ENCODE measurements at places on chromosomes 16 and 17.
A peak's percentile ranks its signal among the peaks of the same experiment; 100 is the strongest.

GRCh38 chr16:20042848-20043247, 30.8 kb downstream of the GPR139 start:
- no peak for DNase-seq

DNA sequence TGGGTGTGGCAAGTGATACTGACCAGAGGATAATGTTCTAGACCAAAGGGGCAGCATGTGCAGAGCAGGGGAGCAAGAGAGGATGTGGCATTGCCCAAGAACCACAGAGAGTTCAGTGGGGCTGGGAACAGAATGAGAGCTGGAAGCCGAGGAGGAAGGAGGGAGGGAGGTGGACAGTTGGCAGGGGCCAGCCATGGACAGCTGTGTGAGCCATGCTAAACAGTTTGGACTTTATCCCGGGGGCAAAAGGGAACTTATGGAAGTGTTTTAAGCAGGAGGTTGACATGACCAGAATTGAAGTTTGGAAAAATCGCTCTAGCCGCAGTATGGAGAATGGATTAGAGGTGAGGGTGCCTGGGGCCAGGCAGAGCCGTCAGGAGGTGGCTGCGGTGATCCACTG, 29.4 kb upstream of the TMEM132E start:
- DNase-seq, result no peak

DNA sequence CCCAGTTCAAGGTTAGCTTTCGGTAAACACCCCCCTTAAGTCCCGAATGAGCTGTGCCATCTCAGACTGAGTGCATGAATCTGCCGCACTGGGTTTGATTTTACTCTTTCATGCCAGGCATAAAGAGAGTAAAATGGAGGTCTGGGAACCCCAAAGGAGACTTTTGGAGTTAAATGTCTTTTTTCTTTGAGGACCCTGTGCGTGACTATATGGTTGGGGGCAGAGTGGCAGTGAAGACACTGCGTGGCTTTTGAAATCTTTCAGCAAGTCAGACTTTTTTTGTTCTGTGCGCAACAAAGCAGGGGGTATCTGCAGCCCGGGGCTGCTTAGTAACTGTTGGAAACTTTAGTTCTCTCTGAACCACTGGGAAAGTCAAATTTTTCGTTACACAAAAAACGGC, 392.9 kb upstream of the SALL1 start:
- DNase-seq, result no peak

GRCh38 chr16:50425648-50426047, 56.9 kb upstream of the BRD7 start:
- DNase-seq, result no peak

DNA sequence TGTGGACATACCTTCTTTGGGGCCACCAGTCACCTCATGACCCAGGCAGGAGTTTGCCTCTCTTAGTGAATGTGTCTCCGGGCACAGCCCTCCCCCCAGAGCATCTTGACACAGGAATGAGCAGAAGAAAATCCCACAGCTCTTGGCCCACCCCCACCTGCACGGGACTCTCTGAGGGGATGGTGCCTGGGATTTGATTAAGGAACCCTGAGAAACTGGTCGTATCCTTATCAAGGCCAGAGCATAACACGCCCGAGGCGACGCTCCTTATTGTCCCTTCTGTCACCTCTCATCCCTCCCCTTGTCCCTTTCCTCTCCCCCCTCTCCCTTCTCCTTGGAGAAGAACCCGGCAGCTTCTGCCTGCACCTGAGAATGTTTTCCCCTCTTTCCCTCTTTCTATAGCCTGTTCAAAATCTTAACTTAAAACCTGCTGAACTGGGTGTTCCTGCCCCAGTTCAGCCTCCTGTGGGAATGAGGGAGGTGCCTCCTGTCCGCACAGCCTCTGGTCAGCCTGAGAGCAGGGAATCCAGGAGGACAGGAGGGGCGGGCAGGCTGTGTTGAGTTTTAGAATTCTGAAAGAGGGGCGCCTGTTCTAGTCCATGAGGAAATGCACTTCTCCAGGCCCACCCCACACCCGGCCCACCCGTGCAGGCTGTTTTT, 140.7 kb upstream of the PLCG2 start:
- no peak for DNase-seq

DNA sequence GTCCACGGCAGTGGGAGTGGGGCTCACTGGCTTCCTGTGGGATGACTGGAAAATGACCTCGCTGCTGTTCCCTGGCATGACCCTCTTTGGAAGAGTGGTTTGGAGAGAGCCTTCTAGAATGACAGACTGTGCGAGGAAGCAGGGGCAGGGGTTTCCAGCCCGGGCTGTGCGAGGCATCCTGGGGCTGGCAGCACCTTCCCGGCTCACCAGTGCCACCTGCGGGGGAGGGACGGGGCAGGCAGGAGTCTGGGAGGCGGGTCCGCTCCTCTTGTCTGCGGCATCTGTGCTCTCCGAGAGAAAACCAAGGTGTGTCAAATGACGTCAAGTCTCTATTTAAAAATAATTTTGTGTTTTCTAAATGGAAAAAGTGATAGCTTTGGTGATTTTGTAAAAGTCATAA, 7.8 kb upstream of the RNF213 start:
- DNase-seq, result peak; percentile 70

GRCh38 chr17:10127819-10128425, 70.5 kb downstream of the GAS7 start:
- DNase-seq, result no peak

DNA sequence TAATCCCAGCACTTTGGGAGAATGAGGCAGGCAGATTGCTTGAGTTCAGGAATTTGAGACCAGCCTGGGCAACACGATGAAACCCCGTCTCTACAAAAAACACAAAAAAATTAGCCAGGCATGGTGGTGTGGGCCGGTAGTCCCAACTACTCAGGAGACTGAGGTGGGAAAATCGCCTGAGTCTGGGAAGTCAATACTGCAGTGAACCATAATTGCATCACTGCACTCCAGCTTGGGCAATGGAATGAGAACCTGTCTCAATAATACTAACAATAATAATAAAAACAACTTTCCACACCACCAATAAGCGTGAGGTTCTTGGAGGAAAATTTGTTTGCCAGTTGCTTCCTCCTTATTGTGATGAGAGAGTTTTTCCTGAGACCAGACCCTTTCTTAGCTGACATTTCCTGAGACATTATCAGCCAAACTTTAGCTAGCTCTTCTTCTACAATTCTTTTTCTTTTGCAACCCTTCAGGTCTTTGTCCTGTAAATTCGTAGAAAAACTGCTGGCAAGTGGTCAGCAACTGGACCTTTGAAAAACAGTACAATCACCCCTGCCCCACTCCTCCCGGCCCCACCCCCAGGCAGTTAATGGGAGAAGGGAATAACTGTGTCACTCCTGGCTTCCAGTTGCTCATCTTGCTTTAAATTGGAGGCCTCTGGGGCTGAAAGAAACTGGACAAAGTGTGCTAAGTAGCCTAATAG, 3.5 kb upstream of the EZH1 start:
- no peak for DNase-seq

DNA sequence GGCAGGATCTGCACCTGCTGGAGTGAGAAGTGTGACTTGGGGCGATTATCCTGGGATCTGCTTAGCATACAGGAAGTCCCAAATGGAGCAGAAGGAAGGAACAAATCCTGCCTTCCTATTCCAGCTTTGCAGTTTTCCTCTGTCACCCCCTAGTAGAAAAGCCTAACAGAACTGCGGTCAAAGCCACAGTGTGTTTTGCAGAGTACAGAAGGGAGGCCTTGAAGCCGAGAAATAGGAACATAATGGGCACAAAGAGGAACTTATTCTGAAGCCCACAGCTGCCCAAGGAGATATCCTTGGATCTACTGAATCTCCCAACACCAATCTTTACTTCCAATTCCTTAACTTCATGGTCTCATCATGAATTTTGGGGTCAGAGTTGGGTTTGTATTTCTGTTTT, 8.5 kb downstream of the KRTAP1-5 start:
- no peak for DNase-seq

- no peak for DNase-seq
These were observed 13.9 kb downstream of the RECQL5 start for GRCh38 chr17:75652934-75653549.

- peak; percentile 8 for DNase-seq
These were observed 2.4 kb downstream of the SERPINF1 start for GRCh38 chr17:1764284-1764683.

GRCh38 chr16:28990375-28991040, 5.7 kb downstream of the LAT start:
- DNase-seq, result peak; percentile 40

- no peak for DNase-seq
These were observed 4.3 kb upstream of the KRTAP3-1 start for GRCh38 chr17:41013181-41013580.

DNA sequence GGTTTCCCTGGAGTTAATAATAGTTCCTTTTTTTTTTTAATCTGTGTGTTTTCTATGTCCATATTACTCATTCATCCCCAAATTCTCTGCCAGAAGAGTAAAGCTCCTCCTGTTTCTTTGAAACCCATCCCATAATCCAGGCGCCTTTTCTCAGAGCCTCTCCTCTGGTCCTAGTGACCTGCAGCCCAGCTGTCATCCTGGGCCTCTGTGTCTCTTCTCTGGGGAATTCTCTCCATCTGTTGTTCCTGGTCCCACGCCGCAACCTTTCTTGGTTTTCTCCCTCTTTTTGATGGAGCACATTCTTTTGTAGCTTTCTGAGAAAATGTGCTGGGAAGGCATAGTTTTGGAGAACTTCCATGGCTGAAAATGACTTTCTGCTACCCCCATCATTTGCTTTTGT, 10.2 kb downstream of the KATNB1 start:
- no peak for DNase-seq

GRCh38 chr17:44309472-44309871, 1.1 kb downstream of the RUNDC3A start:
- no peak for DNase-seq

- DNase-seq, result no peak
These were observed 368.9 kb upstream of the C16orf82 start for GRCh38 chr16:26697807-26698206.

DNA sequence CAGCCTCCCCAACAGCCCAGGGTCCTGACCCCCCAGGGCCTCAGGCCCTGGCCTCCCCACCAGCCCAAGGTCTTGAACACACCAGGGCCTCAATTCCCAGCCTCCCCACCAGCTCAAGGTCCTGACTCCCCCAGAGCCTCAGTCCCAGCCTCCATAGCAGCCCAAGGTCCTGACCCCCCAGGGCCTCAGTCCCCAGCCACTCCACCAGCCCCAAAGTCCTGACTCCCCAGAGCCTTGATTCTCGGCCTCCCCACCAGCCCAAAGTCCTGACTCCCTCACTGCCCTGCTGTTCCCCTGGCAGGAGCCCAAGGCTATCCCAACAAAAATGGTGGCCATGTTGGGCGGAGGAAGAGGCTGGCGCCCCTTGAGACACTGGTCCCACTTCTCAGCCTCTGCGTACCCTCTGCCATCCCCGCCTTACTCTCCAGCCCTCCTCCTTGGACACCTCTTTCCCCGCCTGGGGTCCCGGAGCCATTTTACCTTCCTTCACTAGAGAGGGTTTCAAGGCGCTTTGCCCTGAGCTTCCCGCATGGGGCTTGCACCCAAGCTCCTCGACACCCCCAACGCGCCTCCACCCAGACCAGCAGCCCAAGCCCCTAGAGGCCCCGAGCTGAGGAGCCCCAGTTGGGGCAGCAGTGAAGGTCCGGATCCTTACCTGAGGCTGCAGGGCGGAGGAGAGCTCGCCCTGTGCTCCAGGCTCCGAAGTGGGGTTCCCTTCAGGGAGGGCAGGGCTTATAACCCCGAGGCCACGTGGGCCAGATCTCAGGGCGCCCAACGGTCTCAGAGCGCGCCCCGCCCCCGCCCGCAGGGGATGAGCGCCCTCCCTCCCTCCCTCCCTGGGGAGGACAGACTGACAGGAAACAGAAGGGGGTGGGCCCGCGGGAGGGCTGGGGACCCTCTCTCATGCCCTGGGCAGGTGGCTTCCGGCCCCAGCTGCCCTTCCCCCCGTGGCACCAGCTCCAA, 3.5 kb upstream of the TSPOAP1 start:
- peak; percentile 78 for DNase-seq

GRCh38 chr17:56595831-56596690, 2.6 kb downstream of the NOG start:
- DNase-seq, result no peak

DNA sequence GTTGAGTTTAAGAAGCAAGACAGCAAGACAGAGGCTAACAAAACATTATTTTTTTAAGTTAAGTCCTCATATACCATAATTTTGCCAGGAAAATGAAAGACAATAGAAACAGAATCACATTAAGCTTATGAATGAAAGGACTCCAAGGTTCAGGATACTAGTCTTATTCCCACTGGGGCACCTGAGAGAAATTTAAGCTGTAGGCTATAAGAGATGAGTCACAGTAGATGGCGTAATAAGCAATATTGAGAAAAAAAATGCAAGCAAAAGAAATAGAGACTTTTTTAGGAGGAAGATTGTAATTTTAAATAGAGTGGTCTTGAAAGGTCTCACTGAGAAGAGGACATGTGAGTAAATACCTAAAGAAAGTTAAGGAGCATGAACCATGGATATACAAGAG, 57.1 kb upstream of the KIF2B start:
- no peak for DNase-seq

DNA sequence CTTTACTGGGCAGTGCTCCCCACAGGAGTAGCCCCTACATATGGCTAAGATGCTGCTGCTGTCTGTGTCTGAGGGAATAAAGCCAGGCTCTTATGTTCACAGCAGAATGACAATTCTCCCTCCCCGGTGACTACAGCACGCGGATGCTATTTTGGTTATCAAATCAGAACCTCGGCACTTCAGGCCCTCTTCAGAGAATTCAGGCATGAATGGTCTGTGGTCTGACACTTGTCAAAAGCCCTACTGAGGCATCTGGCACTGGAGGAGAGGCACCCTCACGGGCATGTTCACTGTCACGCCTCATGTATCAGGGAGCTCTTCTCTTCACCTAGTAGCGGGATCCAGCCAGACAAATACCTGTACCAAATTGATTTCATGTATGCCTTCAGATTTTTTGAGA, 30.4 kb downstream of the KIAA0513 start:
- DNase-seq, result no peak

DNA sequence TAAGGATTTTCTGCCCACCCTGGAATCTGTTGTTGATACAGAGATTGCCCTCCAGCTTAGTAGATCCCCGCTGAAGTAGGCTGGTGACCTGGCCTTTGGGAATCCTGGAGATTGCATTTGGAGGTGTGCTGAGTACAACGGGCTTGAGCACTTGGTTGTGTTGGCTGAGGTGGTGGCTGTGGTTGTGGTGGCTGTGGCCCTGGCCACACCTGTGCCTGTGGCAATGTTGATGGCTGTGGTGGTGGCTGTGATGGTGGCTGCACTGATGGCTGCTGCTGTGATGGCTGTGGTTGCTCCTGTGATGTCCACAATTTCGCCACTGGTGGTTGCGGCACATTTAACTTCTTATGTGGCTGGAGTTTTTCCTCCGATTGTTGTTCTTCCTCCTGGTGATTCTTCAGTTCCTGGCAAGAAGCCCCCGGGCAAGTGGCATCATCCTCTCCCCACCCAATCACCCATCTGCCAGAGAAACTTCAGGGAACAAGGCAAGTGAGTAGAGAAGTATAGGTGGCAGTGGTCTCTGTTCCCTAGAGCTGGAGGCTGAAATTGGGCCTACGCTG, 4.2 kb downstream of the CCDC200 start:
- no peak for DNase-seq

DNA sequence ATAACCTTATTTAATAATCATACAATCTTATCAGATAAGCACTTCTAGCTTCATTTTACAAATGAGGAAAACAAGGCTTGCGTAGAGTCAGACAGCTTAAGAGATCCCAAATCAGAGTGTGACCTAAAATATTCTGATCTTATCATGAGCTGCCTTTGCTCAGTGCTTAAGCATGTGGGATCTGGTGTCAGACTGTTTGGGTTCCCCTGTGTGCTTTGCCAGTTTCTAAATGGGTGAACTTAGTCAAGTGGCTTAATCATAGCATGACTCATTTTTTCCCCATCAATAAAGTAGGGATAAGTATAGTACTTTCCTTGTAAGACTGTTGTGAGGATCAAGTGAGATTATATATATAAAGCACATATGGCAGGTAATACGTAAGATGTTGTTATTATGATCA, 612.6 kb upstream of the C16orf82 start:
- no peak for DNase-seq

- DNase-seq, result no peak
These were observed 36.3 kb downstream of the PITPNC1 start for GRCh38 chr17:67413388-67413787.

Measured in activated CD4-positive, CD25-positive, alpha-beta regulatory T cell treated with anti-CD3 and anti-CD28 coated beads, Interleukin-2, amount 50 U/mL, for 16 hours (primary cell).